ENCODE measurements at places on chromosomes 5 and 9.

GRCh38 chr5:43033841-43034590, 6.1 kb downstream of the ANXA2R start:
- no peak for DNase-seq

DNA sequence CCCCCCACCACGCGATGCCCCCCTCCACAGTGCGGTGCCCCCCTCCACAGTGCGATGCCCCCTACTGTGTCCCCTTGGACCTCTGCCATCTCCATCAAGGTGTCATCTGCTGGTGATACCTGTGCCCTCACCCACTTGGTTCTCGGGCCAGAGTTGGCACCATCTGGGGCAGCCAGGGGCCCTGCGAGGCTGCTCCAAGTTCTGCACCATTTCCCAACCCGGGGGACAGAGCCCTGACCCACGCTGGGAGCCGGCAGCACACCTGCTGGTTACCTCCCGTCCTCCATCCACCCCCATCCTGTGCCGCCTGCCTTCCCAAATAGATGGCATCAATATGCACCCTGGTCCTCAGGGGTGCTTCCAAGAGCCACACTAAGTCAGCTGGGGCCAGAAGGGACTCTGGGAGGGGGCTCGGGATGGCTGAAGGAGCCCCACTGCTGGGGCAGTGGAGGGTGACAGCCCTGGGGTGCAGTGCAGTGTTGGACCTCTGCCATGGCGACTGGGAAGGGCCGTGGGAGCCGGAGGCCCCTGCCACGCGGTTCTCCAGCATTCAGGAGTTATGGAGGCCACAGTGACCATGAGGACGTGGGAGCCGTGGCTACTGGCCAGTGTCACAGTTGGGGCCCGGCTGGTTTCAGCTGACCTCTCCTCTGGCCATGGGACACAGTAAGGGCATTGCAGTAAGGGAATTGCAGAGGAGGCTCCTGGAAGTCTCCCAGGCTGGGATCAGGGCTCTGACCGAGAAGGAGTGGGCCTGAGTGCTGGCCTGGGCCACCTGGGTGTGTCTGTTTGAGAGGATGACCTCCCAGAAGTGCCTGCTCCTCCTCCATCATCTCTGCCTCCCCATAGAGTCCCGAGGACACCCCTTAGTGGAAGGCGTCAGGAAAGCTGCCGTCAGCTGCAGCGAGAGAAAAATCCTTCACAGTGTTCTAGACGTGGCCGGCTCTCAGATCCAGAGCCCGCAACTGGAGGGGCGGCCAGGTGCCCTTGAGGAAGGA, 44.2 kb upstream of the NOTCH1 start:
- no peak for DNase-seq

GRCh38 chr9:134396258-134396742, 70.0 kb downstream of the RXRA start:
- peak; percentile 66 for DNase-seq

GRCh38 chr5:28156981-28157380, 1118.6 kb upstream of the CDH9 start:
- no peak for DNase-seq

GRCh38 chr9:127112735-127113161, 9.7 kb downstream of the ANGPTL2 start:
- no peak for DNase-seq

GRCh38 chr5:121273833-121274433, 577.7 kb upstream of the FTMT start:
- no peak for DNase-seq

- DNase-seq = peak; percentile 62
These were observed 312 bp downstream of the SET start for GRCh38 chr9:128689293-128689774.

DNA sequence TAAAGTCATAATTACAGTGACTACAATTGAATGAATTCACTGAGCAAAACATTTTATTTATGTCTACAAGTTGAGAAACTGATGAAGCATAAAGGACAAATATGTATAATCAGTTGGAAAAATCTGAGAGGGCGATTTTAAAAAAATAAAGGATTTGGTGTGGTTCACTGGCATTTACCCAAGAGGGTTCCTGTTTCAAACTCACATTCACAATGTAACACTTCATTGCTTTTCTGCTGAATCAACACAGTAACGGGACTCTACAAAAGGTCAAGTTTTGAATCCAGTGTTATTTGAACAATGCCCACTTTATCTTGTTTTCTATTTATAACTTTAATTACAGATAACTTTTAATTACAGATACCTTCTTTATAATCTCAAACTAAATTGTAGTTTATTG, 138.6 kb downstream of the NUDT12 start:
- no peak for DNase-seq

DNA sequence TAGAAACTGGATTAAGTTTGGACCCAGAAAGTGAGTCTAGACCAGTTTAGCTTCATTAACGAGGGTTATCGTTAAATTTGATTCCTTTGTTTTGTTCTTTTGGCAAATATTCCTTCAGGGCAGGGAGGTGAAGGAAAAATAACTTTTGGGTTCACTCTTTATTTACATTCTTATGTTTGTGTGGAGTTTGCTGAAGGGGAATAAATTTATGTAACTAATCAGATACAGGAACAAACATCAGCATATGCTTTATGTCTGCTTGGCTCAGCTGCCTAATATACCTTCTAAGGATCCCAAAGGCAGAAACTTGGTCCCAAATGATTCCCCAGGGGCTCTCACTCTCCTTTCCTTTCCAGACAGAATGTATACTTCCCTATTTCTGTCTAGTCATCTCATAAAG, 132.4 kb downstream of the MCTP1 start:
- DNase-seq = no peak
